ENCODE measurements at places on chromosomes 4 and X.

- no peak for DNase-seq
These were observed 79.6 kb downstream of the AFF2 start for GRCh38 chrX:148580016-148580415.

DNA sequence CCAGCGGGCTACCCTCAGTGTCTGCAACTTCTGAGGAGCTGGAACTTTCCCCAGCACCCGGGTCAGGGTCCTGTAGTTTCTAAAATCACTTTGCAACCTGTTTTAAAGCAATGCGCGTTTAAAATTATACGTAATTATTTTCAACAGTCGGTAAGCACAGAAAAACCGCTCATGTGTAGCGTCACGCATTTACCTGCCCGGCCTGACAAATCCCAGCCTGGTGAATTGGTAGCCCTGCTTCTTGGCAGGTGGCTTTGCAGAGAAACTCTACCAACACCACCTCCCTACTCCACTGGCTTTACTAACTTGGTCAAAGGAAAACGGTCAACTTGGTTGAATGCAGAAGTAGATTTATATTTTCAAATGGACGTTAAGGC lies 640 bp downstream of the BANK1 start:
- no peak for DNase-seq

DNA sequence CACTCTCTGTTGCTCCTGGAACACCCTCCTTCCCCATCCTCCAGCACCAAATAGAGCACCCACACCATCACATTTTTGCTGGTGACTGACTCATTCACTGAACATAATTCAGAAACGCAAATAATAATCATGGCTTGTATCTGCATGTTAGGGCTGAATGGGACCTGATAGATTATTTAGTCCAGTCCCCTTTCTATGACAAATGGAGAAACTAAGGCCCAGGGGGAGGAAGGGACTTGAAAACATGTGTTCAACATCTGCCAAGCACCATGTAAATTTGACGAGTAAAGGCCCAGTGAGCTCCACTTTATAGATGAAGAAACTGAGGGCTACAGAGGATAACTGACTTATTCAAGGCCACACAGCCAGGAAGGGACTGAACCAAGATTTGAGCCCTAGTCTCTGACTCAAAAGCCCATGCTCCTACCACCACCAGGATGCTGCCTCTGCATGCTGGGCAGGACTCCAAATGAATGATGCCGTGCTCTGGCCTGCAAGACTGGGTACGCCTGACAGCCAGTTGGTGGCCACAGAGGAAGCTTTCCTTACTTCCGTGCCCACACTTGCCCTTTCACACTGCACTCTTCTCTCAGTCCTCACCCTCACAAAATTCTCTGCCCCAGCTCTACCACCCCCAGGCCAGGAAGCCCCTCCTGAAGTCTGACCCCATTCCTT lies 133.3 kb upstream of the PJA1 start:
- DNase-seq = no peak

DNA sequence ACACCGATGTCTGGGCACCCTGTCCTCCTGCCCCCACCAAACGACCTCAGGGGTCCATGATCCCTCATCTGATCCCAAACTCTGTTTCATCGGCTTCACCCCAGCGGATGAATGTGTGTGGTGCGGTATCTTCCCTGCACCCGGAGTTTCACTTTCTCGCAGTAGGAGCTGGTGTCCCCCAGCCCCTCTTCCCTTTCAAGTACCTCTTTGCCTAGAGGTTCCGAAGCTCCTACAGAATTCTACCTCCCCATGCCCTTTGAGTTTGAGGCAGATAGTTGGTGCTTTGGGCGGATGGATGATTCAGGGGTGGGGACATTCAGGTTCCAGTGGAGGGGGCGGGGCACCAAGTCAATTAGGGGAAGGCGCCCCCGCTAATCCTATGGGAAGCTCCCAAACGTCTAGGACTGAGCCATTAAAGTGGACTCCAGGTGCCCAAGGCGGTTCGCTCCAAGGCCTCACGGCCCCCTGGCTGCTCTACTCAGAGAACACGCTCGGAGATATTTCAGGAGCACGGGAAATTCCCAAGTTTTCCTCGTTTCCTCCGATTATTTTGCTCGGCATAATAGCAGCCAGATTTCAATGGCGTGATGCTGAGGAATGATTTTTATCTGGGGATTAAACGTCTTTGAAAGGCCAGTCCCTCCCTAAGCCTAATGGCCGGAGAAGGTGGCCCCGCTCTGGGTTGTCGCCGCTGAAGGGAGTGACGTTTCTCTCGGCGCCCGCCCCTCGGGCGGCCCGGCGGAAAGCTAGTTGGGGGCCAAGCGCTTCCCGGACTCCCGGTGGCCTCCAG lies 1.3 kb downstream of the MSX1 start:
- DNase-seq = peak; percentile 60

DNA sequence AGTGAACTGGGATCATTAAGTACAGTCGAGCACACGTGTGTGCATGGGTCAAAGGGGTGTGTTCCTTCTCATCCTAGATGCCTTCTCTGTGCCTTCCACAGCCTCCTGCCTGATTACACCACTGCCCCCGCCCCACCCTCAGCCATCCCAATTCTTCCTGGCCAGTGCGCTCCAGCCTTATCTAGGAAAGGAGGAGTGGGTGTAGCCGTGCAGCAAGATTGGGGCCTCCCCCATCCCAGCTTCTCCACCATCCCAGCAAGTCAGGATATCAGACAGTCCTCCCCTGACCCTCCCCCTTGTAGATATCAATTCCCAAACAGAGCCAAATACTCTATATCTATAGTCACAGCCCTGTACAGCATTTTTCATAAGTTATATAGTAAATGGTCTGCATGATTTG lies 22.3 kb downstream of the SLC34A2 start:
- no peak for DNase-seq

DNA sequence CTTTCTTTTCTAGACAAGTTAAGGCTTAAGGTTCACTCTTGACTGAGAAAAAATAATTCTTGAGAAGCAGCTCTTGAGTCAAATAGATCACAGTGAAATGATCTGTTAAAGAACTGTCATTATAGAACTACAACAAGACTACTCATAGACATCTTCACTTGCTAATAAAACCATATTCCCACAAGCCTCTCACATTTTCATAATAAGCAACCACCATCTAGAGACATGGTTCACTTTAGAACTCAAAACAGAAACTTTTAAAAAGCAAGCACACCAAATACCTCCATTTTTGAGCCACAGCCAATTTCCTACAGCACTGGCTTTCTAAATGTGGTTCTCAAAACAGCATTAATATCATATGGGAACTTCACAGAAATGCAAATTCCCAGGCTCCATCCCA lies 309.5 kb downstream of the TMA16 start:
- DNase-seq = no peak

- DNase-seq = no peak
These were observed 249.4 kb downstream of the ARHGAP10 start for GRCh38 chr4:147981305-147981704.
